D721Med (cell line): ENCODE measurements at places on chromosomes 5 and 9.

DNA sequence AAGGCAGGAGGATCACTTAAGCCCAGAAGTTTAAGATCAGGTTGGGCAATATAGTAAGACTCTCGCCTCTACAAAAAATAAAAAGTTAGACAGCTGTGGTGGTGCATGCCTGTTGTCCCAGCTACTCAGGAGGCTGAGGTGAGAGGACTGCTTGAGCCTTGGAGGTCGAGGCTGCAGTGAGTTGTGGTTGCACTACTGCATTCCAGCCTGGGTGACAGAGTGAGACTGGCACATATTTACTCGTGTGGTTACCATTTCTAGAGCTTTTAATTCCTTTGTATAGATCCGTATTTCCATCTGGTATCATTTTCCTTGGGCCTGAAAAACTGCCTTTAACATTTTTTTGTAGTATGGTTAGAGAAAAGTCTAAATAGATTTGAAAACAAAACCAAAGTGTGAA is 7.8 kb downstream of the IL6ST start:
- no peak for DNase-seq

GRCh38 chr5:132753135-132753987 is 6.1 kb downstream of the CCNI2 start:
- DNase-seq, result no peak

GRCh38 chr5:130324953-130325671 is 420.8 kb downstream of the CHSY3 start:
- DNase-seq, result no peak

- no peak for DNase-seq
Measured at GRCh38 chr9:36341936-36342577, 58.0 kb downstream of the RNF38 start.

- no peak for DNase-seq
Measured at GRCh38 chr9:98367371-98367900, 112.0 kb upstream of the TBC1D2 start.

- no peak for DNase-seq
Measured at GRCh38 chr9:114426046-114426948, 38.5 kb upstream of the AKNA start.

DNA sequence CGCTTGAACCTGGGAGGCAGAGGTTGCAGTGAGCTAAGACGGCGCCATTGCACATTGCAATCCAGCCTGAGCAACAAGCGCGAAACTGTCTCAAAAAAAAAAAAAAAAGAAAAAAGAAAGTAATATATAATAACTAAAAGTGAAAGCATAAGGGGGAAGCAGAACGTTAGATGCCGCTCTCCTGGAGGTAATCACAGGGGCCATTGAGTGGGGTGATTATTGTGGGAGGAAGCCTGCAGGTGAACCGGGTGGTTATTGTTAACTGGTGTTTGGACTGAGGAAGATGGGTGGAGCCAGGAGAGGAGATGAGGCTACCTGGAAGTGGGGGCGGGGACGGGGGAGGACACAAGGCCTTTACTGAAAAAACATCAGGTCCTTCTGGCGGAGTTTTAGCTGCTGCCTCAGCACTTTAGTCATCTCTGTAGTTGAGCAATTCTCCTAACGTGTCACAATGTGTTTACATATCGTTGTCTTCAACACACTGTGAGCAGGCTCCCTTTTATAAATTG is 5.3 kb upstream of the TJP2 start:
- DNase-seq, result no peak

DNA sequence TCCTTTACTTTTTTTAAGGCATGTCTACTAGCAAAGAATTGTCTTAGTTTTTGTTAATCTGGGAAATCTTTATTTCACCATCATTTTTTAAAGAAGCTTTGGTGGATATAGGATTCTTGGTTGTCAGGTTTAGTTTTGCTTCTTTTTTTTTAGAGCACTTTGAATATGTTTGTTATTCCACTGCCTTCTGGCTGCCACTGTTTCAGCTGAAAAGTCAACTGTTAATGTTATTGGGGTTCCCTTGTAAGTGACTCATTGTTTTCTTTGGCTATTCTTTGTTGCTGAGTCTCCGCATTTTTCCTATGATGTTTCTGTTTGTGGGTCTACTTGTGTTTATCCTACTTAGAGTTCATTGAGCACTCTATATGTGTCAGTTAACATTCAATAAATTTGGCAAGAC is 44.4 kb downstream of the PHAX start:
- no peak for DNase-seq

DNA sequence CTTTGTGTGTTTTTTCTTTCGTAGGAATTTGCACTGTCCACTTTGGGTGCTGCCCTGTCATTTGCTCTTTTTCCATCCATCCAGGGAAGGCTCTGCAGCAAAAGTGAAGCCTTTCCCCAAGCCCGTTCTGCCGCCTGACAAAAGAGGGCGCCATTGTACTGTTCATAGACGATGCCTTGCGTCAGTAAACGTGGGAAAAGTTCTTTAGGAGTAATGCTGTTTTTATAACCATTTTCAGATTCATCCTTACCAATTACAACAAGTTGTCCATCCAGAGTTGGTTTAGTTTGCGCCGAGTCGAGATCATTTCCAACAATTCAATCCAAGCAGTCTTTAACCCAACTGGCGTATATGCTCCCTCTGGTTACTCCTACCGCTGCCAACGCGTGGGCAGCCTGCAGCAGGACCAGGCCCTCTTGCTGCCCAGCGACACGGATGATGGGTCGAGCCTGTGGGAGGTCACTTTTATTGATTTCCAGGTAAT is 34.3 kb upstream of the RPS23 start:
- no peak for DNase-seq

DNA sequence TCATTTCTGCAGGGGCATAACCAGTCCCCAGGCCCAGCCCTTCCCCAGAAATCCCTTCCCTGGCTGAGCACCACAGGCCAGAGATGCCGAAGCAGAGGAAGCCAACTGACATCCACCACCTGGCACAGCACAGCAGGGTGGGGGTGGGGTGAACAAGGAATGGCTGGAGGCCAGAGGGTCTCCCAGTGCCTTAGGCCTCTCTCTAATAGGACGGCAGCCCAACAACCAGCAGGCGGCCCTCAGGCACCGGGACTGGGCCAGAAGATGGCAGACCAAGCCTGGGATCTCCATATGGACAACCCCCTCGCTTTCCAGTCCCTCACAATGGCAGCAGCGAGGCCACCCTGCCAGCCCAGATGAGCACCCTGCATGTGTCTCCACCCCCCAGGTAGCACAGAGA is 13.2 kb downstream of the PDLIM4 start:
- DNase-seq, result no peak

DNA sequence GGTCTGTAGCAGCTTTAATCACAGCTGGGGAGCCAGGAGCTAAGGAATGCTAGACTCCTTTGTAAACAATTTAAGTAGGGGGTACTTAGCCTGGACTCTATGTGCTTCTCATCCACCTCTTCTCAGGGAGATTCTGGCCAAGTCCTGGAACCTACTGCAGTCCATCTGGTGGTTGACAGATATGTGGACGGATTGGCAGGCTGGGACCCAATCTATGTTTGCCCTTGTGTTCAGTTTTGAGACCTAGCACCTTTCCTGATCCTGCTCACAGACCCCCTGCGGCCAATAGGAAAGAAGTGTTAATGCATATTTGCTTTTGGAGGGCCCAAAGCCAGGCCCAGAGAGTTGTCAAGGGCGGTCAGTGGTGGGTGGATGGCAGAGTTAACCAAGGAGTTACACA is 6.4 kb downstream of the SLC22A5 start:
- DNase-seq, result no peak

DNA sequence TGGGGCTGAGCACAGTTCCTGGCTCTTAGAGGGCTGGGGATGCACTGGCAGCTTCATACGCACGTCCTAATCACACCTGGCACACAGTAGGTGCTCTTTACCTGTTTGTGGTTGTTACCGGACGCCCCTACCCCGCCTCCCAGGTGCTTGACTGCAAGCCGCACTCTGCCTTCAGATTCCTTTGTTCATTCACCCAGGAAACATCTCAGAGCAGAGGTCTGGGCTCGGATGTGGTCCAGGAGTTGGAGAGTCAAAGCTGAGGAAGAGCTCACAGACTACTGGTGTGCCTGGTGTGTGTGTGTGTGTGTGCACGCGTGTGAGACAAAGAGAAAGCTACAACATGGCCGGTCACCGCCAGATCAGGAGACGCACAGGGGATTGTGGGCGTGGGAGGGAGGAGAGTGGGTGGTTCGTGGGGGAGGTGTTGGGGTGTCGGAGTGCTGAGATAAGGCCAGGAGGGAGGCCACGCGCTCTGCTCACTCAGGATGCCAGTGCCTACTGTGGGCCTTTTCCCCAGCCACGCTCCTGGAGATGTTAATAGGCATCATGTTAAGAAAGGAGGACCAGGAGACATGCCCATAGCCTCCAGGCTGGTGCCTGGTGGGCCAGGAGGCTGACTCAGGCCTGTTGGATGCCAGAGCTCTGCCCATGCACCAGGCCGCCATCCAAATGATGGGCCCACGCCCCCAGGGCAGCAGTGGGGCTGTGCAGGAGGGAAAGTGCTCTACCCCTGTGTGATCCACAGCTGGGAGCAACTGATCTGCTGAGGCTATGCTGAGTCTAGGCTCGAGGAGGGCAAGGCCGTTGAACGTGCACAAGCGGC is 39.9 kb downstream of the CRB2 start:
- DNase-seq, result no peak

DNA sequence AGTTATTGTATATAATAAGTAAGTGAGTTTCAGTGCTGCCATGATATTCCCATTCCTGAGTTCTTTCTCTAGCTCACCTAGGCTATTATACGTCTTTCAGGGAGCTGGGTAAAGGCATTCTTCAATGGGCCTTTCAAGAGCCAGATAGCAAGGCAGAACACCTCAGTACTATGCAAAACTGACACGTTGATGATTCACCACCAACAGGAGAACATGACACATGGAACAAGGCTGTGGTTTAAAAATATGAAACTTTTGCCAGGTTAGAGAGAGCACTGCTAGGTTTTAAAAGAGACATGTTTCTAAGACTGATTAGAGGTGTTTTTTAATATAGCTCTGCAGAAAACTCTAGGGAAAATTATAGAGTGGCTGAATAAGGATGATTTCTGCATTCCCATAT is 95.9 kb downstream of the UGCG start:
- no peak for DNase-seq

DNA sequence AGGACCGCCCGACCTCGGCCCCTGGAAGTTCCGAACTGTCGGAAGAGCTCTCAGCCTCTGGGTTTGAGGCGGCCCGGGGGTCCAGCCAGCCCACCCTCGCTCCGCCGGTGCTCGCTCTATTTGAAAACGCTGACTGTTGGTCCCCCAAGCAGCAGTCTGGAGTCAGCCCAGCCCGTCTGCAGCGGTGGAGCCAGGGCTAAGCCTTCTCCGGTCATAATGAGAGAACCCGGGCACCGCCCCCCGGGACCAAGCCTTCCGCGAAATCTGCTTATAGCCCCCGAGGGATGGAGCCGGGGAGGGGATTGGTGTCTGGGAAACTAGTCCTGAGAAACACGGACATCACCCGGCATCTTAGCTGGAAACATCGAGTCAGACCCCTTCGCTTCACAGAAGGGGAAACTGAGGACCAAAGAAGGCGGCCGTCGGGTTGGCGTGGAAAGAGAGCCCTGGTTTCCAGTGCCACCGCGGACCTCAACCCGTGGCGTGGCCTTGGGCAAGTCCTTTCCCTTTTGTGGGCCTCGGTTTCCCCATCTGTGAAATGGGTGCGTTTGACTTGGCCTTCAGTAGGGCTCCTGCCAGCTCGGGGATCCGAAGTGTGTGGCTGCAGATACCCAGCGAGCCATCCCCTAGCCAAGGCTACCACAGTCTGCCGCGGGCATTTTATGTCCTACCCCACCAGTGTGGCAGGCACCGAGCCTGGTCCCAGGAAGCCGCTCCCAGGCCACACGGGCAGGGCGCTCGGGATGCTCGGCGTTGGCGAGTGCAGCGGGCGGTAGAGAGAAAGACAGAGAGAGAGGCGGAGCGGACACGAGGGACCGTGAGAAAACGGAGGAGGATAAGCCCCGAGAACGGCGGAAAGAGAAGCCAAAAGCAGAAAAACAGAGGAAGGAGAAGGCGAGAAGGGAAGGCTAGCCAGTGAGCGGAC is 857 bp downstream of the ADAM19 start:
- DNase-seq, result peak; percentile 45

- no peak for DNase-seq
Measured at GRCh38 chr9:17315341-17315740, 180.5 kb downstream of the CNTLN start.

DNA sequence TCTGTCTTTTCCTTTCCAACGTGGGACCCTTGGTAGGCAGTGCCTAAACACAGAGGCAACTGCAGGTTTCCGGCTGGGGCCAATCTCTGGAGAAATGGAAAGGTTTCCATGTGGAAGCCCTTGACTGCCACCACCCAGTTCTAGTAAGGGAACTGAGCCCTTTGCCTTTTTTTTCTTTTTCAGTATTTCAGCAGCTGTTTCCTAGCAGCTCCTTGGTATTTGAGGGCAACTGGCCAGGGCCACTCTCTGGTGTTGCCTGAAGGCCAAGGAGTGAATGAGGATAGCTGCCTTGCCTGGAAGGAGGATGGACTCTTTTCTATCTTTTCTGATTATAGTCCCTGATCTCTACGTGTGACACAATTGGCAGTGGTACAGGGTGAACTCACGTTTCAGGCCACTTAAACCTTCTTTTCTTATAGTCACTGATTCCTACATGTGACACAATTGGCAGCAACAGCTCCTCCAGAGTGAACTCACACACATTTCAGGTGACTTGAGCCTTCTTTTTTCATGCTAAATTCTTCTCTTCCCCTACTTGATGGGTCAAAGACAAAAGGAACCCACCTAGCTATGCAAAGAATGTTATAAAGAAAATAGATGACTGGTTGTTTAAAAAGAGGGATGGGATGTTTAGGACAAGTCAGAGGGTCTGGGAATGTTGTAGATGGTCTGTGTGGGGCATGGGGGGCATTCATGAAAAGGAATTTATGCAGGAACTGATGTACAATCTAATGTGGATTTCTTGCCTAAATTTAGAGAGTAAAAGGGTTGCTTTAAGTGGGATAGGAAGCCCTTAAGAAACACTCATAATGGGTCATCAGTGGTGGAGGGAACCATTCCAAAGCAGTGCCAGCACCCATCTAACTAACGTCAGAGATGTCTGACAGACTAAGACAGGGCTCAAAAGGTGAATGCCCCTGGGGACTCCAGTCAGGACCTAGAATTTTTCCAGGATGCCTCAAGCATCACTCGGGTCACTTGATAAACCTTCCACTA is 190.1 kb downstream of the TMEM232 start:
- no peak for DNase-seq

GRCh38 chr9:111158363-111158762 is 120.1 kb upstream of the LPAR1 start:
- DNase-seq, result no peak

DNA sequence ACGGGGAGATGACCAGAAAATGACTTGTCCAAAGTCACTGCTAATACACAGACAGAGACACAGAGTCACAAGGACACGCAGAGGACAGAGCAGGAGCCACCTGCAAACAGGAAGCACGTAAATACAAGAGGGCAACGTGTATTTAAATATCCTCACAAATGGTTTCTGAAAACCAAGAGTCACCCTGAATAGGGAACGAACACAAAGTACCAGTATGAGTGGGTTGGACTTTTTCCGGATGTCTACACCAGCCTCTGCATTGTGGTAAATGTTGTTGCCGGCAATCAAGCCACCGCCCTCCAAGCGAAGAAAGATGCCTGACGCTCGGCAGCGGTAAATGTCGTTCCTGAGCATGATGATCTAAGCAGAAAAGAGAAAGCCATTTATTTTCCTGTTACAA is 44.5 kb downstream of the FBXO10 start:
- no peak for DNase-seq

GRCh38 chr5:172800088-172800551 is 29.1 kb upstream of the DUSP1 start:
- DNase-seq, result no peak
